Glutamatergic neuron (in vitro differentiated cells): ENCODE measurements at places on chromosomes 6 and 20.

DNA sequence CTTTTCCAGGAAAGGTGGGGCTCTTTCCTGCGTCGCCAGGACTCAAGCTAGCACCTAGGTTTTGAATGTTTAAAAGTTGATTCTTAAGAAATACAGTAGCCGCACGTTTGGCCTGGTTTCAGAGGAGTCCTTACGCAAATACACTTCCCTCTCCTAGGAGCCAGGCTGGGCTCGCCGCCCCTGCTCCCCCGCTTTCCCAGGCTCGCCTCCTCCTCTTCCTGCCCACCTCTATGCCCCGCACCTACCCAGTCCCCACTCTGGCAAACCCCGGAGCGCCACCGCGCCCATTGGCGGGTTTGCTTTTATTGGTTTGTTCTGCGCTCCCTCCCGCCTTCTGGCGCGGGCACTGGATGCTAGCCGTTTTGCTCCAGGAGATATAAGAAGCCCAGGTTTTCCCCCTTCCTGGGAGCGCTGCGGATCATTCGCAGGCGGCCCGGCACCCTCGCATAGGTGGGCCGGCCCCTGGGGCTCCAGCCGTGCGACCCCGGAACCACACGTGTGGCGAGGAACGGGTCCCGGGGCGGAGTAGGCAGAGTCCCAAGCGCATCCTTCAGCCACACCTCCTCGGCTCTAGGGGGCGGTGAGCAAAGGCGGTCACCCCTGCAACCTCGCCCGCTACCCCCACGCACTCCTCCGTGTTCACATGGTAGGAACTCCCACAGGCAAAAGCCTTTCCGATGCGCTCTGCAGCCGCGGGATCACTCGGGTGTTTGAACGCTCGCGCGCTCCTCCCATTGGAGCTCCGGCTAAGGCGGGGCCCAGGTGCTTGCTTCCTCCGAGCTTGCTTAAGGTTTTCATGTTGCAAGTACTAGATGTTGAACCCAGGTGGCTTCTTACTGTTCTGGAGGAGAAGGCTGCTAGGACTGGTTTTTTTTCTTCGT is 119.0 kb downstream of the RTN4IP1 start:
- DNase-seq: peak; percentile 53

- no peak for DNase-seq
Measured at GRCh38 chr20:38148328-38149102, 16.6 kb downstream of the TGM2 start.

- DNase-seq: no peak
Measured at GRCh38 chr6:85637579-85637978, 5.1 kb downstream of the SYNCRIP start.

DNA sequence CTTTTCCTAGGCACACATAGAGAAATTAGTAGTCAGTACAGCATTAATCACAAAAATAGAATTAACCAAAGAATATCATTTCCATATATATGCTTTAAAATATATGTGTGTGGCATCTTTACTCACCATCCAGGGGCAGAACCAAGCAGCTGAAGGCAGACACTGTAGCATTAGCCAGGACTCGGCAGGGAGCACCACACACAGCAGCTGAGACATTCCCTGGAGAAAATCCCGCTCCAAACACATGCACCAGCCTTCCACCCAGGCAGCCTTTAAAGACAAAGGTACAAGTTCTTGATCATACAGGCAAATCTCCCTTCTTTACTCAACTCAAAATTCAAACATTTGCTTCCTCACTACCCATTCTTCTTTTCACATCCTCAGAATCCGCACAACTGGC is 64.7 kb downstream of the PKHD1 start:
- DNase-seq: peak; percentile 28

DNA sequence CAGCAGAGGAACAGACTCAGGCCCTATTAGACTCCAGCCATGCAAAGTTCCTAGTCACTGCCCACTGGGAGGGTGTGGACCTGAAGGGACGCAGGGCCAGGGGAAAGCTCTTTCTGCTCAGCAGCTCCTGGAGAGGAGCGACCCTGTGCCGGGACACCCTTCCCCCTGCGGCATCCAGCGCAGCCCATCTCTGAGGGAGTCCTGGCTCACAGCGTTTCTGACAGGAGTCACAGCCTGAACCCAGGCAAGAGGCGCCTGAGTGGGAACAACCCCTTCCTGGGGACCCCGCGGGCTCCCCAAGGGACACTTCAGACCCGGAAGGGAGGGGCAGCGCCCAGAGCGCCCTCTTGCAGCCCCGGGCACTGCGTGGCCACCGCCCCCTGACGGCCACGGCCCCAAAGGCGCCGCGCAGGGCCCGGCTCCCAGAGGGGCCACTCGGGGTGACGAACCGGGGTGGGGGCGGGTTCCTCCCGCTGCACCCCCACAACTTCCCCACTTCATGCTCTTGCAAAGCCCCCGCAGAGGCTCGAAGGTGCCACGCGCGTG is 862 bp downstream of the UCKL1 start:
- no peak for DNase-seq

- no peak for DNase-seq
Measured at GRCh38 chr6:86031713-86032112, 389.0 kb upstream of the SYNCRIP start.

- no peak for DNase-seq
Measured at GRCh38 chr6:53038141-53038540, 27.1 kb upstream of the FBXO9 start.

GRCh38 chr6:143637691-143638090 is 40.1 kb upstream of the PHACTR2 start:
- DNase-seq: no peak

DNA sequence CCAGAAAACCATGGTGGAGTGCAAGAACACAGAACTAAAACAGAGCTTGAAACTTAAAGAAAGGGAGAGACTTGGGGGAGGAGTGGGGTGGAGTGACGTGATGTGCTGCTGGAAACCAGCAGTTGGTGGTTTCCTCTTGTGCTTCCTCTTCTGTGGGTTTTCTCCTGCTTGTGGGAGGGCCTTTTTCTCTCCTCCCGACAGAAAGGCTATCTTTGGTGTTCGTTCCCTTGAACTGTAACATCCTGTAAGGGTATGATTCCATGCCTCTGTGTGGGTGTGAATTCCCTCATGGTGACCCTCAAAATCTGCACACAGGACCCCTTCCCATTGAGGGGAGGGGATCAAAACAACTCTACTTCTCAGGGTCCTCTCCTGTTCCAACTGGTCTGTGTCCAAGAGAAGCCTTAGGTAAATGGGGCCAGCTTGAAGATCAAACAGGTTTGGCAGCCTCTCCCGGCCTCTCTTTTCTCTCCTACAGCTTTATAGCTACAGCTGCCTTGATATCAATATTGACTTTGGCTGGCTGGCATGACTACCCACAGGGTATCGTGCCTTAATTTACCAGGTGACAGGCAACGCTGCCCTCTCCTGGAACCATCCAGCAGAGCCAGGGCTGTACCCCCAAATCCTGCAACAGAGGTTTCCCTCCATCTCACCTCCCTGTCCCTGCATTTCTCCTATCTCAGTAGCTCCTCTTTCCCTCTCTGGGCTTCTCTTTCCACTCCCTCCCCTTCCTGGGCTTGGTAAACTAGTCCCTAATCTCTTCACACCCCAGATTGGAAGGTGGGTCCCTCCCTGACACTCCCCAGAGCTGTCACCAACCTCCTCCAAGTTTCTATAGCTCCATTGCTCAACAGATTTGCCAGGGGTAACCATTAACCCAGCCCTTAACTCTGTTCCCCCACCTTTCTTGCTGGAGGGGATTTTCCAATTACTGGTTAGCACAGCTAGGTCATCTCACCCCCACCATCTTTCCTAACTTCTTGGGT is 1.5 kb upstream of the MSH5 start:
- DNase-seq: no peak

GRCh38 chr6:149846321-149846720 is 17.8 kb downstream of the LRP11 start:
- DNase-seq: no peak

GRCh38 chr20:52256454-52256853 is 64.9 kb upstream of the ZFP64 start:
- no peak for DNase-seq

DNA sequence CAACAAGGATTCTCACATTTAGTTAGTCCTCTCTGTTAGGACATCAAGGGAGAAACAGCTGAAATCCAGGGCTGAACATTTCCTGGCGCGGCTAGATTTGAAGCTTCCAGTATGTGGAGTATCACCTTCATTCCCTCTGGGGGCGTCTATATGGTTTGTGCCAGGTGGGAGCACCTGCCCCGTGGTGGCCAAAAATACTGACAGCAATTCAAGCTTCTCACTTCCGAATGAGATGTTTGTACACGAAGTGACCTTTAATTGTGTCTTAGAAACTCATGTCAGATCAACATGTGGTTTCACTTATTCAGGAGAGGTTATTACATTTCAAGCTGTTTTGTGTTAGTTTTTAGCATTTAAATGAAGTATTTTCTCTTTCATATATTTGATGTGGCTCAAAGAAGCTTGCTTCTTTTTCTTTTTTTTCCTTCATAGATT is 67.3 kb upstream of the ZNF217 start:
- no peak for DNase-seq

- no peak for DNase-seq
Measured at GRCh38 chr20:18689557-18689956, 101.7 kb downstream of the DTD1 start.

- peak; percentile 59 for DNase-seq
Measured at GRCh38 chr20:51562332-51563173, 20.0 kb upstream of the NFATC2 start.

- DNase-seq: peak; percentile 72
Measured at GRCh38 chr6:15621203-15622044, 41.4 kb downstream of the DTNBP1 start.

GRCh38 chr6:37474316-37474715 is 25.4 kb downstream of the CCDC167 start:
- no peak for DNase-seq
